ENCODE measurements at places on chromosomes 5 and 9.

GRCh38 chr5:135714126-135714894, 120.2 kb upstream of the SLC25A48 start:
- DNase-seq: peak; percentile 38

GRCh38 chr9:106960258-106960657, 97.3 kb downstream of the ZNF462 start:
- DNase-seq: no peak

- DNase-seq: no peak
These were observed 234.1 kb downstream of the ADAMTS6 start for GRCh38 chr5:65247594-65247993.

- no peak for DNase-seq
These were observed 55.7 kb downstream of the SUSD1 start for GRCh38 chr9:112119225-112120029.

DNA sequence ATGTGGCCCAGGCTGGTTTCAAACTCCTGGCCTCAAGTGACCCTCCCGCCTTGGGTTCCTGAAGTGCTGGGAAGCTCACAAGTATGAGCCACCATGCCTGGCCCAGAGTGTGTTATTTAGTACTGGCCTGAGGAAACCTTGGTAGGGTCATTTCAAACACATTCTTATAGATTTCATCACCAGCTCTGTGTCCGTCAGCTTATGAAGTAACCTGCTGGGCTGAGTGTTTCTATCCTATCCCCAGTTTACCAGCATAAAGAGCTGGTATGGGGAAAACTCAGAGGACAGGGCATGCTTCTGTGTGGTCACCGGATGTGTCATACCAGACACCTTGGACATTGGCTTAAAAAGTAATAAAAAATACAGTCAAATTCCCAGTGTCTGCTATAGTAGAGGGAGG, 45.3 kb downstream of the PTPN3 start:
- DNase-seq: no peak

- no peak for DNase-seq
These were observed 6.8 kb downstream of the KIF12 start for GRCh38 chr9:114092336-114092735.

- DNase-seq: no peak
These were observed 180.6 kb downstream of the OLFM1 start for GRCh38 chr9:135268031-135268430.

GRCh38 chr9:5422276-5422675, 15.4 kb downstream of the PLGRKT start:
- DNase-seq: peak; percentile 9

GRCh38 chr5:41404757-41405156, 105.6 kb downstream of the PLCXD3 start:
- DNase-seq: no peak

DNA sequence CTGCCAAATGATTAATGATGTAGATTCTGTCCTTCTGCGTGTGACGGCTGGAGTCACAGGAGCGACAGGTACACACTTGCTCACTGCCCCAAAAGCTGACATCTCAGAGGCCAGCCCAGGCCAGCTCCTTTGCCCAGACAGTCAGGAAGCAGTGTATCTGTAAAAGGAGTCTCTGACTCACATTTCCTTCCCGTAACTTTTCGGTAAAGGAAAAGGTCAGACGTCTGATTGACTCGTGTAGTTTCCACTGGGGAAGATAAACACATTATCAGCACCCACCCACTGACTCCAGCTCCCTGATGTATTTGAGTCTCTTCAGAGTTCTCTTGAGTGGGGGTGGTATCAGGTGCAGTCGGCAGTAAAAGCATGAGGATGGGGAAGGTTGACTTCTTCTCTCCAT, 64.4 kb upstream of the WWC1 start:
- no peak for DNase-seq

GRCh38 chr5:95822043-95822541, 434 bp downstream of the GLRX start:
- DNase-seq: no peak

GRCh38 chr9:122223435-122223834, 5.3 kb downstream of the LHX6 start:
- no peak for DNase-seq

GRCh38 chr5:158301186-158301585, 442.2 kb upstream of the CLINT1 start:
- DNase-seq: no peak

DNA sequence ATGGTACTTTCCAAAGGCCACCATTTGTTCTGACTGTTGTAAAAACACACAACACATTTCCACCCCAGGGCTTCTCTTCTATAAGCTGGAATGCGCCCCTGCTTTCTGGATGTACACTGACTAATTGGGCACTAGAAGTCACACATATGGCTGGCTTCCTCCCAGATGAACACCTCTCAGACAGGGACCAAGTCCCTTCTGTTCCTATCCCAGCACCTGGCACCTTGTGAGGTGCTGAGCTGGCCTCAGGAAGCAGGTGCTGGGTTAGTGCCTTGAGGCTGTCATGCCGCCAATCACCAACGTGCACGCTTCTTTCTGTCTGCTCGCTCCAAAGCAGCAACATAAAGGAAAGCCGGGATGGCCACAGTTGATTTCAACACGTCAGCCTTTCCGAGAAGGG, 93.2 kb downstream of the FSTL4 start:
- no peak for DNase-seq

- DNase-seq: no peak
These were observed 40.5 kb downstream of the ALG2 start for GRCh38 chr9:99181206-99181605.

- DNase-seq: no peak
These were observed 11.6 kb downstream of the C9orf72 start for GRCh38 chr9:27561685-27562084.

- DNase-seq: no peak
These were observed 115.9 kb upstream of the PHYKPL start for GRCh38 chr5:178348356-178349074.

- peak; percentile 34 for DNase-seq
These were observed 813 bp downstream of the GNAQ start for GRCh38 chr9:78030553-78031443.

DNA sequence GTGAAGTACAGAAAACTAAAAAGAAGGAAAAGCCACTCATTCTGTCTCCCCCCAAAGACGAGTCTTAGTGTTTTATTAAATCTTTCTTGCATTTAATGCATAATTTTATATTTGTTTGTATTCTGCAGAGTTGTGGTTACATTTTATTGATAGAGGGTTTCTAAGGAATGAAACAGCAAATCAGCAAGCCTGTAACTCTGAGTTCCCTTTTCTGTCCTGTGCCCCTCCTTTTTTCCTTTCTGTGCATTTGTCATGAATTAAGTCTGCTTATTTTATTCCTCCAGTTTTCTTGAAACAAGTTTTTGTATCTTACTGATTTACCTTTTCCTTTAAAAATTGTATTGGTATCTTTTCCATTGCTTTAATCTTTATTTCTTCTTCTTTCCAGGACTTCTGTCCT, 132.8 kb downstream of the MUSK start:
- peak; percentile 20 for DNase-seq

- no peak for DNase-seq
These were observed 31.9 kb upstream of the FTMT start for GRCh38 chr5:121819682-121820261.

DNA sequence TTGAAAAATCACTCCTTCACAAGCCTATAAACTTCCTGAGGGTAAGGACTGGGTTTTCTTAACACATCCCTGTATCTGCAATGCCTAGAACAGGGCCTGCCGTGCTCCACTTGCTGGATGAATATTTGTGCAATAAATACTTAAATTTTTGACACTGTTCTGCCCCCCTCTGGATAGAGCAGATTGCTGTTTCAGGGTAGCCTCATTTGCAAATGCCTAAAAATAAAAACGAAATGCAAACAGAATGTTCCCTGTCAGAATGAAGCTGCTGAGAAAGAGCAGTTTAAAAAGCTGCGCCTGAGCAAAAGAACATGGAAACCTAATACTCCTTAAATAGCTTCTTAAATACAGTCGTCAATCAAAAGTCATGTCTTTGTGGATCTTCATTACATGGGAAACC, 385.3 kb downstream of the PRELID2 start:
- DNase-seq: peak; percentile 4

DNA sequence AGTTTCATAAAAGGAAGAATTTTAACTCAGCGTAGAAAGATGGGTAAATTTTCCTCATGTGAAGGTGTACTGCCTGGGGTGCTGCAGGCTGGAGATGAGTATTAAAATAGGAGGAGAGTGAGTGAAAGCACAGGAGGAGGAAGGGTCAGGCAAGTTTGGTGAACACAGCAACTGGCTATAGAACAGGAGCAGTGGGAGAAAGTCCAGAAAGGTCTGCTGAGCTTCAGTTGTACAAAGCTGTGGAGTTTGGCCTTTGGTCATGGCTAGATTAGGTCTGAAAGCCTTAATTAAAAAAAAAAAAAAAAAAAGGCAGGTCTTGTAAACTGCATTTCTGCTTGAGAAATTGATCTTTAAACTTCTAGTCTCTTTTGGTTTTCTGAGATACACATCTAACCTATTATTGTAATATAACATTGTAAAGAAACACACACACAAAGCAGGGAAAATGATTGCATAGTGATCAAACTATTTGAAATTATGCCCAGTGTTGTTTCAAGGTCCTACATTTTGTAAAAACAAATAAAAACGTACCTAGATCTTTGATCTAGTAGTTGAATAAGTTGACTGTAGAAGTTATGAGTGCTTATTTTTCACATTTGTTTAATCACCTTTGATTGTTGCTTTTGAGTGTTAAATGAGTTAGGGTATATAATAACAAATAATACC, 43.6 kb downstream of the MAP3K1 start:
- no peak for DNase-seq

DNA sequence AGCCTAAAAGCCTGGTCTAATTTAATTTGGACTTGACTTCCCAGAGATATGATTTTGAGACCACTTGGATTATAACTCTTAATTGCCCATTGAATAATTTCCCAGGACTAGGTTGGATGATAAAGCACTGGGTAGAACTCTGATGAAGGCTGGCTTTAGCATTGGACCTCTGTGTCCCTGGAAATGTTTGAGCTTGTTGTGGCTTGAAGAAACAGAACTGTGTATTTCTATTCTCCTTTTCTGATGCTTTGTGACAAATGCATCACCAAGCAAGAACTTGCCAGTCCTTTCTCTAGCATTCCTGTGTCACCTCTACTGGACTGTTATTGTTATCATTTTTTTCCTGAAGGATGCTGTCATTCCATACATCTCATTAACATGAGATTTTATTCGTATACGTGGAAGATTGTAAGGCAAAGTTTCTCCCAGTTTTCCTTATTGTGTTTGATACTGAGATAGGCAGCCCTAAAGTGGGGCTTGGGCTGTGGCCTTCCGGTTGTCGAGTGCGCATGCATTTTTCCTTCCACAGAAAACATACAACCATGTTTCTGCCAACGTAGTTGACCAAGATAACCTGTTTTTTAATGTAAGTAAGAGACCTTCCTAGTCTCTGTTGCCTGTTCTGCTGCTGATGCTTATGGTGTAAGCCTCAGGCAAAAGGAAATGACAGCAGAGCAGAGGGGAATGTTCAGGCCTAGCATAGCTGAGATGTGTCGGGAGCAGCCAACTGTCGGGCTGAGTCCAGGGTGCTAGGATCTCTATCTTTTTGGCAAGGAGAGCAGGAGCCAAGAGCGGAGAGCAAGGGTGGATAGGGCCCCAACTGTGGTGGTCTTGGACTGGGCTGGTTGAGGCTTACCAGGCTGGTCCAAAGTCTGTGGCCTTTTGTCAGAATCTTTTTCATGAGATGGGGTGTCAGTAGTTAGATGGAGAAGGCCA, 2.3 kb downstream of the NTRK2 start:
- DNase-seq: peak; percentile 16

GRCh38 chr9:78866207-78867132, 569.5 kb downstream of the PSAT1 start:
- DNase-seq: peak; percentile 59

DNA sequence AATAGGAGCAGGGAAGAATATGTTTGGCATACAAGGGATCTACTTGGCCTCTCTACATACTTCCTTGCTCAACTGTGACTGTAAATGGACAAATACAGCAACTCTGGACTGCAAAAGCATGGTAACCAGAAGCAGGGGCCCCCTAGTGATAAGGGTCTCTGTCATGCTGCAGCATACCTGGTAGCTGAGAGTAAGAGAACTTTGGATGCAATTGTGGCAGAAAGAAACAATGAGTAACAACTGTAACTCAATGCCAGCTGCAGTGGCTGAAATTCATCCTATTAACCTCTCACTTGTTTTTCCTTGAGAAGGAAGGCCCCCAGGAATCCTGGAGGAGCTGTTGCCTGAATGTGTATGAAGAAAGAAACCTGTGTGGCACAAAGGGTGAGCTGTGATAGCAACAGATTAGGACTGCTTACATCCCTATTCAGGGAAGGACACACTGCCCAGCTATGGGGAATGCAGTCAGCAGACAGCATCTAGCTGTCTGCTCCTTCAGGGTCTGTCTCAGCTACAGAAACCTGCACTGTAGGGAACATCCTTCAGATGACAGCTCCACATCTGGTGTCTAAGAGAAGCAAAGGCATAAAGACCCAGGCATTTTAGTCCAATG, 468.1 kb upstream of the ACTBL2 start:
- DNase-seq: no peak

- DNase-seq: no peak
These were observed 59.3 kb downstream of the TRIO start for GRCh38 chr5:14202462-14202861.

DNA sequence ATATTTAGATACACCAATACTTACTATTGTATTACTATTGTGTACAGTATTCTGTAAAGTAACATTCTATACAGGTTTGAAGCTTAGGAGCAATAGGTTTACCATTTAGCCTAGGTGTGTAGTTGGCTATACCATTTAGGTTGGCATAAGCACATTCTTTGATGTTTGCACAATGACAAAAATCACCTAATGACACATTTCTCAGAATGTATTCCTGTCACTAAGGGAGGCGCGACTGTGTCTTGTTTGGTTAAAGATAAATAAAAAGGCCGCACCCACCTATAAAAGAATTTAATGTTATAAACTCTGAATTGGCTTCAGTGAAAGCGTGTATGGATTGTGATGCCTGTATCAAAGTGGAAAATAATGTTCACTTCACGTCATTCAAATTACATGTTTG, 1815.4 kb upstream of the CDH6 start:
- DNase-seq: no peak

GRCh38 chr5:56361398-56361797, 128.3 kb upstream of the ANKRD55 start:
- no peak for DNase-seq

- no peak for DNase-seq
These were observed 1.4 kb downstream of the LRSAM1 start for GRCh38 chr9:127452691-127453090.

DNA sequence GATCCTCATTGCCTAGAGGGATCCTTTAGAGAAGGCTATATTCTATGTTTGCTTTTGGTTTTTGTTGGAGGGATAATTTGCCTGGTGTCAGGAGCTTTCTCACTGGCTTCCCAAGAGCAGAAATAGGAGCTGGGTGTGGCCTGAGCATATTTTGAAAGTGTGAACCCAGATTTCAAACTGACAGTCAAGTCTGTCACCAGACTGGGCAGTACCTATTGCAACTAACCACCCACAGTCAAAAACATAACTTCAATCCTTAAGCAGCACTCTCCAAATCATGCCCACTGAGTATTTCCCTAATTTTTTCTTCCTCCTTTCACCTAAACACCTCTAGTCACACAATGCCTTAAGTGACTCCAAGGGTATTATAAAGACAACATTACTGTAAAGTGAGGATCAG, 278.4 kb downstream of the EBF1 start:
- DNase-seq: no peak

GRCh38 chr9:18480662-18481093, 6.7 kb downstream of the ADAMTSL1 start:
- no peak for DNase-seq

GRCh38 chr9:121038362-121038761, 11.7 kb downstream of the C5 start:
- DNase-seq: no peak

Data from hepatic stellate cell (primary cell).